ENCODE measurements at places on chromosomes 2 and 18.
A peak's percentile ranks its signal among the peaks of the same experiment; 100 is the strongest.

DNA sequence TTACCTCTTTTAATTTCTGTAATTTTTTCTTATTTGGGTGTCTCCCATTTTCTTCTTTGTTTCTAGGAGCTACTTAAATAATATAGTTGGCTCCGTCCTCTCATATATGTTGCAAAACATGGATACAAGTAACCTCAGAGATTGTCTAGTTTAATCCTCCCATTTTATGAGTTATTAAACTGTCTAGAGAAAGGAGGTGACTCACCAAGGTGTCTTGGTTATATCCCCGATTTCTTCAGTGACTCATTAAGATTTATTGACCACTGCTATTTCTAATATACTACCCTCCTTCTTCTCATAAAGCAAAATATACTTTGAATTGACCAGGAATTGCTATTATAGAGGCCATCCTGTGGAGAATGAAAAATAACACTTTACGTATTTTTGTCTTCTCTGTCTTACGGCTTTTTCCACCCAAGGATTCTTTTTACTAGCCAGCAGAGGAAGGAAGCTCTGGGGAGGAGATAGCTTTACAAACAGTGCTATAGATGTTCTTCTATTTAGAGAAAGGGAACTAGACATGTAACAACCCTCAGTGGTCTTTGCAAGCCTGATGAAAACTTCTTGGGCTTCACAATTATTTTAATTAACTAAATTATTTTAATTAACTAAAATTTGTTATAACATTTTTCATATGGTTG, 300.4 kb upstream of the TNP1 start:
- DNase-seq = peak; percentile 7

DNA sequence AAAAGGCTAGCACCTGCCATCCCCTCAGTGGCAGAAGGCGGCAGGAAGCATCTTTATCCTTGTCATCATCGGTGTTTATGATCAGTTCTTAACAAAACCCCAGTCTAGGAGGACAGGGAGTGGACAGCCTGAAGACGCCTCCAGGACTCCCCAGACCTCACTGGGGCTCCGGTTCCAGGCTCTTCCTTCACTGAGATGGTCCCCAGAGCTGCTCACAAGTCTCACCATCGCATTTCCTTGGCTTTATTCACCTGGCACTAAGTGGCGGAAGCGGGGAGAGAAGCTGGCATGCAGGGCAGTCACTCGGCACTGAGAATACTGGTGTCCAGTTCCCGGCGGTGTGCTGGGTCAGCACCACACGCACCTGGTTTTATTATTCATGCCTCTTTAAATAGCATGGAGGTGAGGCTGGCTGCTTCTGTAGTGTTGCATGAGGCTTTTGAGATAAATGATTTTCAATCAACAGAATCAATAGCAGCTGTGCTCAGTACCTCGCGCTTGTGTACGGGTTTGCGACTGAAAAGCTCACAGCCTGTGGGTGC, 68.7 kb downstream of the CABLES1 start:
- no peak for DNase-seq

DNA sequence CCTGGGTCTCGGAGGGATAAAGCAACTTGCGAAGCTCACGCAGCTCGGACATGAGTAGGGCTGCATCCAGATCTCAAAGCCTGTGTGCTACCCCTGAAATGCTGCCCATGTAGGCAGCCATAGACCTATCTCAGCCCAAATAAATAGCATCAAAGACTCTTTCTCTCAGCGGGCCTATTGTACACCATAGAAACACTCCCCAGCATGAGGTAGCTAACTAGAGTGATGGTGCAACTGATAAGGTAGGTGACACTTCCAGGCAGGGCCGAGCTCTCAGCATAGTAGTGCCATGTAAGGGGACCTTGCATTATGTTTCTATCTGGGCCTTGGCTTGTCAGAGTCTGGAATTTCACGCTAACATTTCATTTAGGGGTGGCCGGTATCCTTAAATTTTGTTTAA, 52.4 kb downstream of the RABL2A start:
- no peak for DNase-seq

DNA sequence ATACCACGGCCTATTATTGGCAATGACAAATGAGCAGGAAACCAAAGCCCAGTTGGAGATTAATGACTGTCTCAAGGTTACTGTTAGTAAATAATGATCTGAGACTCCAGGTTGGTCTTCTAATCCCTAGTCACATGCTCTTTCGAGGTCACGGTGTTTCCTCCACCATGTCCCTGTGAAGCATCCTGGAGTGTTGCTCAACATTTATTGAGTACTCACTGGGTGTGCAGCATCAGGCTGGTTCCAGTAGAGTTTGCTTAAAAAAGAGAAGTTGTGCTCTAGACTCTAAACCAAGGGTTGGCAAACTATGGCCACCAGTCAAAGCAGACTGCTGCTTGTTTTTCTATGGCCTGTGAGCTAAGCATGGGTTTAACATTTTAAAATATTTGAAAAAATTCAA, 263.8 kb upstream of the ATP5MC3 start:
- DNase-seq = no peak

GRCh38 chr2:121260370-121261154, 24.4 kb downstream of the TFCP2L1 start:
- DNase-seq = no peak

- no peak for DNase-seq
These were observed 71.1 kb downstream of the PIK3C3 start for GRCh38 chr18:42025974-42026625.

- DNase-seq = no peak
These were observed 84.6 kb upstream of the GYPC start for GRCh38 chr2:126571403-126571802.

DNA sequence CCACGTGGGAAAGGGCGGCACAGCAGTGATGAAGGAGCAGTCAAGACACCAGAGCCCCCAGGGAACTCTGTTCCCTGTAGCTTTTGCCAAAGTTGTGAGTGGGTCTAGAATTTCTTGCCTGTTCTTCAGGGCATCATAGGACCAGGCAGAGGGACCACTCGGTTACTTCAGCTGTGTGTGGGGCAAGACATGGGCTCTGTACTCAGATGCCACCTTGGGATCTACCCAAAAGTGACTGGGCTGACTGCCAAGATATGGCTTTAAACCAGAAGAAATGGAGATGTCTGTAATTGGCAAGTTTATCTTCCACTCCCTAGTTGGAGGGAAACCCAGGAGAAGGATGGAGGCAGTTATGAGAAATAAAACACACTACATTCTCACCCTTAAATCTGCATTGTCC, 29.6 kb downstream of the KCNF1 start:
- no peak for DNase-seq

GRCh38 chr2:88810488-88810887, 119.0 kb downstream of the RPIA start:
- DNase-seq = no peak

DNA sequence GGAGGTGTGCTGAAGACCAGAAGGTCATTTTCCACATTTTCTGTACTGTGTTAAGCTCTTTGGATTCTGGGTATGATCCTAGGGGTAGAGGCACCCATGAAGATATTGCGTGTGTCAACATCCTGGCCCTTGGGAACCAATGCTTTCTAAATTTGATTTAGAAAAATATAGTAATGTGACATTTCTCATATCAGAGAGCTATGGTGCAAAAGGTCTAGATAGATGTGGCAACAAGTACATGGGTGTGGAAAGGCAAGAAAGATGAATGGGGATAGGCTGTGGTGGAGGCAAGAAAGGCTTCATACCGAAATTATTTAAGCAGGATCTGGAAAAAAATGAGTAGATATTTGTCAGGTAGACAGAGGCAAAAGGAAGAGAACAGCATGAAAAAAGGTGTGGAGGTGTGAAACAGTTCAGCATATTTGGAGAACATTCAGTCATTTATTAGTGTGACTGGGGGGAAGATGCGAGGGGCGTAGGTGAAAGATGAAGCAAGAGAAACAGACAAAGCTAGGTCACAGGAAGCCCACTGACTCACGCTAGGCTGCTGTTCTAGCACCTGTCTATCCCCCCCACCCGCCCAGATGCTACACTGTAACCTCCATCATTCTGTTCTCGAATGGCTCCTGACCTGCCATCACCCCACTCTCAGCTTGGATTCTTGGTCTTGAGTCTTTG, 11.7 kb downstream of the DOK1 start:
- DNase-seq = no peak

DNA sequence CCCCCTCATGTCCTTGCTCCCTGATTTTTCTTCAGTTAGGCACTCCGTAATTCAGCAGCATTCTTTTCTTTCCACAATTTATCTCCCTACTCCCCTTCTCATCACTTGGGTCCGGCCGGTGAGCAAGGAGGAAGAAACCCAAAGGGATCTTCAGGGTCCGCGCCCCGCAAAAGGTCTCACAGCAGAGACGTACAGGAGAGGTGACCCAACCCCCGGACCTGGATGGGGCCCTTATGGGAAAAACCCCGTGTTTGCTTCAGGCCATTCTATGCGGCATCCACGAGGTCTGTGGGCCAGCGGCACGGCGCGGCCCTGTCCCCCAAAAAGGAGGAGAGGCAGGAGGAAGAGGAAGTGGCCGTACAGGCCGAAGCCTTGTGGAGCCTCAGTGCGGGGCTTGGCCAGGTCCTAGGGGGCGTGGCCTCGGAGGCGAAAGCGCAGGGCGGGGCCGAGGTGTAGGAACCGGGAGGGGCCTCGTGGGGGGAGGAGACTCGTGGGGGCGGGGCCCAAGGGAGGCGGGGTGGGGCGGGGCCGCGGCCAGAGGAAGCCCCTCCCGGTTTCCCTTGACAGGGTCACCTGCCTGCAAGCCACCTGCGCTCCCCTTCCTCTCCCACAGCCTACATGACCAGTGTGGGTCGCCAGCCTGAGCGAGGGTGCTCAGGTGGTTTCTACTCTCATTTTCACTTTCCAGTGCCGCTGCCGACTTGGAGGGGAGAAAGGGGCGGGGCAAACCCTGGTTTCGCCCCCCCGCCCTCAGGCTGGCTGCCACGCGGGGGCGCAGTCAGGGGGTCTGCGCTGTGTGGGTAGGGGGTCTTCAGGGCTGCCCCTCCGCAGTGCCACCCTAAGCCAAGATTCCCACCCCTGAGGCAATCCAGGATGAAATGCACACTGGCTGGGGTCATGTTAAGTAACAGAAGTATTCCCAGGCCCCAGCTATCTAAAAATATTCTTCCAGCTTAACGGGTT, 156.4 kb upstream of the XPO1 start:
- peak; percentile 43 for DNase-seq

GRCh38 chr18:70523035-70523791, 234.4 kb downstream of the SOCS6 start:
- no peak for DNase-seq

DNA sequence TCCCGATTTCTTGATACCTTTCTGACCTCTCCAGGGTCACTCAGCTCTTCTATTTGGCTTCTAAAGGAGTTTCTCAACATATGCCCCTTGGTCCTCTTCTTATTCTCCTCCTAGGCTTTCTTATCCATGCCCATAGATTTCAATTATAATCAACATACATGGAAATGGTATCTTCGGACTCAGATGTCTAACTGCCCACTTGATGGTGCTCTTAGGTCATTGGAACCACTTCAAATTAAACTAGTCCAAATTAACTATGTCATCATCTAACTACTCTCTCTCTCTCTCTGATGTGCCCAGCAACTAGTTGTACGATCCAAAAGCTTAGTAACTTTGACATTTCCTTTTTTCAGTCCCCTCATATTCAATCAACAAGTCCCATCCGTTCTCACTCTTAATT, 43.2 kb upstream of the GPR75 start:
- no peak for DNase-seq

GRCh38 chr18:62183578-62184195, 3.2 kb downstream of the PIGN start:
- peak; percentile 28 for DNase-seq

- no peak for DNase-seq
These were observed 122.1 kb downstream of the ACOXL start for GRCh38 chr2:110854355-110855081.

DNA sequence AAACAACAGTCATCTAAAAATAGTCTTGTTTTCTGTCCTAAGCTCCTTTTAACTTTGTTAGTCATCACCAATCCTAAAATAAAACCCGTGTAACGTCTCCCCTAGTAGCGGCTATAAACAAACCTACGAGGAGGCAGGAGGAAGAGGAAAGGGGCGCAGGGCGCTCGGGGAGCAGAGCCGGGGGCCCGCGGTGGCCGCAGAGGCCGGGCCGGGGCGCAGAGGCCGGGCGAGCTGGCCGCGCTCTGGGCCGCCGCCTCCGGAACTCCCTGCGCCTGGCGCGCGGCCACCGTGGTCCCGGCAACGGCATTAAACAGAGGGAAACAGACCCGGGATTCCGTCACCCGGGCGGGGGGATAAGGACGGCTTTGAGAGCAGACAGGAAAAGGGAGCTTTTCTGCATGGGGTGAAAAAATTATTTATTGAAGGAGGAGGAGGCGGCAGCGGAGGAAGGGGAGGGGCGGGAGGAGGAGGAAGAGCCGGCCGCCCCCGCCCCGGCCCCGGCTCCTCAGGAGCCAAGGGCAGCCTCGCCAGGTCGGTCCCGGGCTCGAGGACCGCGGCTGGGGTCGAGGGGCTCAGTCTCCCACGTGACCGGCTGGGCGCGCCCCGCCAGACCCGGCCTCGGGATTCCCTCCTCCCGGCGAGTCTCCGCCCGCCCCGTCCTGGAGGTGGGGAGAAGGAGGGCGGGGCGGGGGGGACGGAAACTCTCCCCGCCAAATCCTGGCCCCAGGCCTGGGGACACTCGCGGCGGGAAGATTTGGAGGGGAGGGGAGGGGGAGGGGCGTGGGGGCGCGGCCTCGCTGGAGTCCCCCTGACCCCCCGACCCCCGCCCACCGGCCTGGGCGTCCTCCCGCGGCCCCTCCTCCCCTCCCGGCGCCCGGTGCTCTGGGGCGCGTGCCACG, 1.8 kb upstream of the NFATC1 start:
- peak; percentile 22 for DNase-seq

GRCh38 chr2:14454202-14454601, 178.3 kb upstream of the LRATD1 start:
- DNase-seq = no peak

DNA sequence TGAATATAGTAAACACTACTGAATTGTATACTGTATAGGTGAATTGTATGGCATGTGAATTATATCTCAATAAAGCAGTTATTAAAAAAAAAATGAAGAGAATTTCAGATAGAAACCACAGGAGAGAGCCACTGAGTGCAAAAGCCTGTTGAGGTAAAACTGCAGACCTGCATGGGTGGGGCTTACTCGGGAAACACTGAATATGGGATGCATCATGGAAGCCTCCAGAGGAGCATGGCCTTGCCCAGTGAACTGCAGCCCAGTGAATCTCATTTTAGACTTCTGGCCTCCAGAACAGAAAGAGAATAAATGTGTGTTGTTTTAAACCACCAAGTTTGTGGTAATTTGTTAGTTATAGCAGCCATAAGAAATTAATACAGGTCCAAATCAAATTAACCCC, 15.7 kb downstream of the GPATCH11 start:
- DNase-seq = no peak

GRCh38 chr18:70384181-70384790, 95.4 kb downstream of the SOCS6 start:
- DNase-seq = peak; percentile 98

DNA sequence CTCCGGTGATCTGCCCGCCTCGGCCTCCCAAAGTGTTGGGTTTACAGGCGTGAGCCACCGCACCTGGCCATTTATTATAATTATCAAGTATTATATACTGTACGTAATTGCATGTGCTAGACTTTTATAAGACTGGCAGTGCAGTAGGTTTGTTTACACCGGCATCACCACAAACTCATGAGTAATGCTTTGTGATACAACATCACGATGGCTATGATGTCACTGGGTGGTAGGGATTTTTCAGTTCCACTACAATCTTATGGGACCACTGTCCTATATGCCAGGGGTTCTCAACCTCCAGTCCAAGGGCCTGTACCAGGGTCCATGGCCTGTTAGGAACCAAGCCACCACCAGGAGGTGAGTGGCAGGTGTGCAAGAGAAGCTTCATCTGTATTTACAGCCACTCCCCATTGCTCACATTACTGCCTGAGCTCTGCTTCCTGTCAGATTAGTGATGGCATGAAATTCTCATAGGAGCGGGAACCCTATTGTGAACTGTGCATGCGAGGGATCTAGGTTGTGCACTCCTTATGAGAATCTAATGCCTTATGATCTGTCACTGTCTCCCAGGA, 9.4 kb downstream of the SCYGR4 start:
- DNase-seq = no peak

Measured in RCC 7860 (cell line).